GM18507 (cell line): ENCODE measurements at places on chromosomes 2 and 18.

GRCh38 chr2:15711126-15711860 lies 119.6 kb downstream of the DDX1 start:
- DNase-seq = no peak

GRCh38 chr2:33488715-33489540 lies 12.5 kb downstream of the RASGRP3 start:
- DNase-seq = no peak

DNA sequence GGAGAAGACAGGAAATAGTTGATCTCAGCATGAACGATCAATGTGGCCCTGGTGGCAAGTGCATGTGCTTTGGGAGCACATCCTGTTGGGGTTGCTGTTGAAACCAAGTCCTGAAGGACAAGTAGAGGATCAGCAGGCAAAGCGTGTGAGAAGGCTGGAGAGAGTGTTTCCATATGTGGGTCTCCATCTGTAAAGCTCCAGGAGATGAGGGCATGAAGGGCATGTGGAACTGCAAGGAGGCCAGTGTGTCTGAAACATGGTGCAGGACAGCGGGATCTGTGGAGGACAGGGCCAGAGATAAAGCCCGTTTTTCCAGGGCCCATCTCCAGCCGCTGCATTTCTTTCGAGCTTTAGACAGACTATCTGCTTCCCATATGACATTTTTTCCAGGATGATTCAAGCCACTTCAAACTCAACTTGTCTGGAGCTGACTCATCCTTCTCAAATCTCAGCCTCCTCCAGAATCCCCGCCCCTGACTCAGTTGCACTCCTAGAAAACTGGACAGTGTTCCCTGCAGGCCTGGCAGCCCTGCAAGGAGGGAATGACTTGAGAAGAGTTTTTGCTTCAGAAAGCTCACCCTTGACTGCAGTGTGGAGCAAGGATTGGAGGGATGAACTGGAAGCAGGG lies 226.1 kb downstream of the VAPA start:
- no peak for DNase-seq

DNA sequence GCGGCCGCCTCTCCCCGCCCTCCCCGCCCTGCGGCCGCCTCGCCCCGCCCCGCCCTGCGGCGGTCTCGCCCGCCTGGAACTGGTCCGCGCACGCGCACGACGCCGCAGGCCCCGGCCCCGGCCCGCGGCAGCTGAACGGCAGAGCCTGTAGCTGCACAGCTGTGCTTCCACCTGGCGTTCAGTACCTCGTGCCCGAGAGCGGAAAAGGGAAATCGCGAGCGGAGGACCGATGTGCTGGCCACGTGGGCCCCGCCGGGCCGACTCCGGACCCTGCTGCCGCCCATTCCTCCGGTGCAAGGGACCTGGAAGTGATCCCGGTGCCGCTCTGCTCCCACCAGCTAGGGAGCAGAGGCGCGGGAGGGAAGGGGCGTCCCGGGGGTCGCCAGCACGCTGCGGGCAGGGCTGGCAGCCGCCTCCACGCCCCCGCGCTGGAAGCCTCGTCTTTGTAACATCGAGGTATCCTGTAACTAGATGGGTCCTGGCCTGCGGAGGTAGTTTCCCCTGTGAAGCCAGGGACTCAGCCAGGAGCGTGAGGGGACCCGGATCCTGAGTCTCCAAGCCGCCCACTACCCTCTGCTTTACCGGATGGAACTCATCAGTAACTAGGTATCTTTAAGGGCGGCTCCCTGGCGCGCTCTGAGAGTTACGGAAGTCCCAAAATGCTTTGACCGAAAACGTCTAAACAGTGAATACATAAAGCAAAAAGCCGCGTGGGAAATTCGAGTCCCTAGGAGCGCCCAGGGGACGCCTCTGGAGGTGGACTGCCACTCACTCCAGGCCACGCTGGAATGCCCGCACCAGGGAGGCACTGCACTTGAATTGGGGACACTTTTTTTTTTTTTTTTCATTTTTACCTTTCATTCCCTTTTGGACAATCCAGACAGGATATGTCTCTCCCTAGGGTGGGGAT lies 704 bp upstream of the ODC1 start:
- no peak for DNase-seq

DNA sequence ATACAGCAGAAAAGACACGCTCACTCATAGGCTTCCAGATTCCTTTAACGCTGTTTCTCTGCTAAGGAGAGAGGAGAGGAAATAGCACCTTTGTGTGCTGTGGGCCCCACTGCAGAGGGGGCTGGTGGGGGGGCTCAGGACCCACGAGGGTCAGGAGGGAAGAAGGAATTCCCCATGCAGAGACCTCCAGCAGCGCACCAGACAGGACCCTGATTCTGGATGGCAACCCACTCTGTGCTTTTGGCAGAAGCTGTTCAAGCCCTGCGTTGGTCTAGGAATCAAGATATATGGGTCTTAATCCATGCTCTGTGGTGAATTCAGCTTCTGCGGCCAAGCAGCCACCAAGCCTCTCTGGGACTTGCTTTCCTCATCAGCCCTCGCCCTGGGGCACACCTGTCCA lies 31.0 kb downstream of the MYCN start:
- no peak for DNase-seq

DNA sequence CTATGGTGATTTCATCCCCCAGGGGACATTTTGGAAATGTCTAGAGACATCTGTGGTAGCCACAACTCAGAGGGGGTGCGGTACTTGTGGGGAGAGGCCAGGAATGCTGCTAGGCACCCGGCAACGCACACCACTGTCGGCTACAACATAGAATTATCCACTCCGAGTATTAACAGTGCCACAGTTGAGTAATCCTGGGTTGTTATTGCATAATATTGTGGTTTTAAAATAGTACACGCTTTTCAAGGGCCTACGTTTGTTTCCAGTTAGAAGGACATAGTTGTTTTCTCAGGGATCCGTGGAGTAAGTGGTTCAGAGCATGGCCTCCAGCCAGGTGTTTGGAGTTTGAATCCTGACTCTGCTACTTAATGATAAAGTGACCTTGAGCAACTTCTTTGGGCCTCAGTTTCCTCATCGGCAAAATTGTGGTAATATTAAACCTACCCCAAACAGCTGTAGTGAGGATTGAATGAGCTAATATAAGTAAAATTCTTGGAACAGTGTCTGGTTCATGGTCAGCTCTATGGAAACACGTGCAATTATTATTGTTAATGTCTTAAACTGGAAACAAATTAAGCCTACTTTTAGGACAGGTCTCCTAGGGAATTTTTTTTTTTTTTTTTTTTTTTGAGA lies 24.5 kb downstream of the CYP27A1 start:
- no peak for DNase-seq

DNA sequence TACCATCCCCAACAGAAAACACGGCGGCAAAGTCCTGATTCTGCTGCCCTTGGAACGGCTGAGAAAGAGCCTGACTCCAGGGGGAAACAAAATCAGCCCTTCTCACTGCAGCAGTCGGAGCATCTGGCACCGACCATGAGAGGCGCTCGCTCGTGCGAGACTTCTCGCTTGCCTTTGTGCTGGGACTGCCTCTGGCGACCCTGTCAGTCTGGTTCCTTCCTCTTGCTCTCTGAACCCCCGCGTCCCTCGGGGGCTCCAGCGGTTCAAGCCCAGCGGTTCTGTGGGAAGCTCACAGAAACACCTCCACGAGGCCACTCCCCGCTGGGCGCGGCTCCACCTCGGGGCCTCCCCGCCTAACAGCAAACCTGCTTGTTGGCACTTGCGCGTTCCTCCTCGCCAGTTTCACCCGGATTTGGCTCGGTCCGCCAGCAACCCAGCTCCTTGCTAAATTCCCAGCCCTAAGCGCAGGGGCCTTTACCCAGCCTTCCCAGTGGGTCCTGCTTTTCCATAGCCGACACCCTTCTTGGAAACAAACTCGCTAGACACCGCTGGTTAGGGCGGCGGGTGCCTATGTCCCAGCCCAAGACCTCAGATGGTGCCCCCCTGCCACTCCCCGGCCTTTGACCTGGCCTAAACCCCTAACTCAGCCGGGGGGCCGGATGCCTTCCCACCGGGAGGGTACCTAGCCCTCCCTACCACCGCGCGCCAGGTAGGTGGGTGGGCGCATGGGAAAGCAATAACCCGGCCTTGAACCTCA lies 2.2 kb downstream of the RND3 start:
- DNase-seq = no peak

GRCh38 chr2:100615886-100616285 lies 53.1 kb downstream of the PDCL3 start:
- no peak for DNase-seq

- DNase-seq = no peak
These were observed 693 bp upstream of the PDK1 start for GRCh38 chr2:172555272-172555521.

GRCh38 chr2:146004462-146004861 lies 1484.5 kb upstream of the ZEB2 start:
- DNase-seq = no peak

DNA sequence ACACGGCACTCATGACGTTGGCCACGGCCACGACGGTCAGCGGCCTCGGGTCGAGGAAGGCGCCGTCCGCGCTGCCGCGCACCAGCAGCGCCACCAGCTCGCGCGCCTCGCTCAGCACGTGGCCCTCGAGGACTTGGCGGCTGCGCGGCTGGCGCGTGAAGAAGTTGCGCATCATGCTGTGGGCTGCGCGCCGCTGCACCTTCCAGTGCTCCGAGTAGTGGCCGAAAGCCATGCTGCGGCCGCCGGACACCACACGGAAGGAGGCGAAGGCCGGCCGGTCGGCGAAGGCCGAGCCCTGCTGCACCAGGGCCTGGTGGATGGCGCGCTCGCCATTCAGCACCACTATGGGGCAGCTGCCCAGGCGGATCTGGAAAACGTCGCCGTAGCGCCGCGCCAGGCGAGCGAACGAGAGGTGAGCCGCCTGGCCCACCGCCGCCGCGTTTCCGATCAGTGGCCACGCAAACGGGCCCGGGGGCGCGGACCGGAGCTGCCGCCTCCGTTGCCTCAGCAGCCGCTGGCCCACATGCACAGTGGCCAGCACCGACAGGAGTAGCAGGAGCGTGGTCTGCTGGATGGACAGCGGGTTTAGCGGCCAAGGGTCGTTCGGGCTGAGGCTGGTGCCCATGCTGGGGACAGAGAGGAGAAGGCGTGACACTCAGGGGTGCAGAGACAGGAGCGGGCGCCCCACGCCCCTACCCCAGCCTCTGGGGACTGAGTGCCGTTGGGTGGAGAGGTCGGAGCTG lies 1.0 kb downstream of the CYP1B1 start:
- no peak for DNase-seq

DNA sequence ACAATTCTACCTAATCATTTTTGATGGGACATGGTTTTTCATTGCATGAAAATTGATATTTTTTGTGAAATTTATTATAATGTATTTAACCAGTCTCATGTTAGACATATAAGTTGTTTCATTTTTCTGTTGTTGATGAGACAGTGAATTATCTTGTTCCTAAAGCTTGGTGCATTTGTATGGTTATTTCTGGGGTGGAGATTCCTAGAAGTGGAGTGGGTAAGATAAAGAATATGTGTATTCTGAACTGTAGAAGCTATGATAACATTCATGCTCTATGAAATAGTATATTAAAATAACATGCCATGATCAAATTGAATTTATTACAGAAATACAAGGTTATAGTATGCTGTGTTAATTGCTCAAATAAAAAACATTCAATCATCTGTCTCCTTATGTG lies 69.2 kb downstream of the BOLA3 start:
- DNase-seq = no peak

- DNase-seq = no peak
These were observed 55.5 kb upstream of the HS6ST1 start for GRCh38 chr2:128374001-128374710.

GRCh38 chr2:120653046-120653445 lies 82.6 kb upstream of the GLI2 start:
- no peak for DNase-seq

GRCh38 chr2:85669549-85669948 lies 1.6 kb upstream of the SFTPB start:
- no peak for DNase-seq

DNA sequence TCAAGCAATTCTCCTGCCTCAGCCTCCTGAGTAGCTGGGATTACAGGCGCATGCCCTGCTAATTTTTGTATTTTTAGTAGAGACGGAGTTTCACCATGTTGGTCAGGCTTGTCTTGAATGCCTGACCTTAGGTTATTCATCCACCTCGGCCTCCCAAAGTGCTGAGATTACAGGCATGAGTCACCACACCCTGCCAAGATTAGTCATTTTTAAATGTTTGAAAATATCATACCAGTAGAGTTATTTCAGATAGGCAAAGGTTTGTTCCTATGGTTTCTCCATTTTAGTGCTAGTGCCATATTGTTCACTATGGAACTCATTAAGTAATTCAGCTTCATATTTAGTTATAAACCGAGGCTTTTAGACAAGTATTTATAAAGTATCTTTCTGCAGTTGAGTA lies 52.3 kb downstream of the HIBCH start:
- no peak for DNase-seq

- no peak for DNase-seq
These were observed 822 bp downstream of the UBE2E3 start for GRCh38 chr2:180980943-180981911.

DNA sequence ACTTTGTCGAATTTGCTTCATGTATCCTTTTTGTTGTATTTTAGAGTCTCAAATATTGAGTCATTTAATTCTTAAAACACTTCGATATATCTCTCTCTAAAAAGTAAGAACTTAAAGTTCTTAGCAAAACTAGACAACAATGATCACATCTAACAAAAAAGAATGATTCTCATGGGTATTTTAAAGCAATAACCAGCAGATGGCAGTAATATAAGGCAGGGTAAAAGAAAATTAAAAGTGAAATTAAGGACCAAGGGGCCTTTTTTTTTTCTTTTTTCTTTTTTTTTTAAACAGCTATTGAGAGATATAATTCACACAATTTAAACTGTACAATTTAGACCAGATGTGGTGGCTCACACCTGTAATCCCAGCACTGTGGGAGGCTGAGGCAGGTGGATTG lies 9.9 kb upstream of the AOX1 start:
- DNase-seq = no peak

DNA sequence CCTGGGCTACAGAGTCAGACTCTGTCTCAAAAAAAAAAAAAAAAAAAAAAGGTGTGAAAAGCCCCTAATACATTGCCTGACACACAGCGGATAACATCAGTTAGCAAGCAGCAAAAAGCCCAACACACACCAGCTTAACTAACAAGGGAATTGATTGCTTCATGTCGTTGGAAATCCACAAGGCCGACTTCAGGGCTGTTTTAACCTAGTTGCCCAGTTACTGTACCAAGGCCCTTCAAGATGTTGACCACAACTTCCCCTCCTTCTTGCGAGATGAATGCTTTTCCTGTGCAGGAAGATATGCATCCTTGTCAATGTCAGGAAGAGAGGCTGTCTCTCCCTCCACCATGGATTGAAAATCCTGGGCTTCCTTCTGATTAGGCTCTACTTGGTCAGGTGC lies 202.9 kb downstream of the MIB1 start:
- DNase-seq = no peak

- DNase-seq = no peak
These were observed 62.4 kb downstream of the TANC1 start for GRCh38 chr2:159030674-159031380.
